ENCODE measurements at places on chromosomes 16 and 17.

DNA sequence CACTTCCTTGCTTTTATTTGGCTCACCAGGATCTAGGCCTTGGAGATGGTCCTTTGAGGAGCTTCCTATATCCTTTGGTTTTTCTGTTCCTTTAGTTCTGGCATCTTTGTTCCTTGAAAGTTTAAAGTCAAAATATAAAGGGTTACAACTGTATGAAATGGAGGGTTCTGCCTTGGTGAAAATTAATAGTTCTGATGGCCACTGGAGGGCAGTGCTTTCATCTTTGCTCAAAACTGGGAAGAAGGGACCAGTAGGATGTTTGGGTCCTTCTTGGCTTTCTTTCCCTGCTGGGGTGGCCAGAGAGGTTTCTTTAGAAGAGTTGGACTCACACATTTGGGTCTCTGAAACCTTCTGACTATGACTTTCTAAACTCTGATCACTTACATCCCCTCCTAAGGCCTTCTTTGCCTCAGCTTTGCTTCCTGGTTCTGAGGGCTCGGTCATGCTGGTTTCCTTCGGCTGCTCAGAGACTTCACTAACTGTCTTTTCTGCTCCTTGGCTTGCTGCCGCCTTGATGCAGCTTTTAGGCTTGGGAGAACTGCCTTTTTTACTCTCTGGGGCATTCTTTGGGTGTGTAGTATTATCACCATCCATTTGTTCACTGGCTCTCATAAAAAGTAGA is 10.9 kb upstream of the ITGA2B start:
- no peak for DNase-seq

DNA sequence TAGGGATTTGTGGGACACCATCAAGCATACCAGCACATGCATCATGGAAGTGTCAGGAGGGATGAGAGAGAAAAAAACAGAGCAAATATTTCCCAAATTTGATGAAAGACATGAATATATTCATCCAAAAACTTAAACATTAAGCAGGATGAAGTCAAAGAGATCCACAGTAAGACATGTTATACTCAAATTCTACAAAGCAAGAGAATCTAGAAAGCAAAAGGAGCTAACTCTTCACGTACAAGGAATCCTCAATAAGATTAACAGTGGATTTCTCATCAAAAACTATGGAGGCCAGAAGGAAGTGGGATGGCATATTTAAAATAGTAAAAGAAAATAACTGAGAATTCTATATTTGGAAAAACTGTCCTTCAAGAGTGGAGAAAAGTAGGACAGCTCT is 374.8 kb downstream of the ZFHX3 start:
- DNase-seq: no peak

GRCh38 chr17:78522031-78522809 is 55.0 kb downstream of the DNAH17 start:
- DNase-seq: no peak

GRCh38 chr16:56972403-56973293 is 10.9 kb downstream of the CETP start:
- no peak for DNase-seq

DNA sequence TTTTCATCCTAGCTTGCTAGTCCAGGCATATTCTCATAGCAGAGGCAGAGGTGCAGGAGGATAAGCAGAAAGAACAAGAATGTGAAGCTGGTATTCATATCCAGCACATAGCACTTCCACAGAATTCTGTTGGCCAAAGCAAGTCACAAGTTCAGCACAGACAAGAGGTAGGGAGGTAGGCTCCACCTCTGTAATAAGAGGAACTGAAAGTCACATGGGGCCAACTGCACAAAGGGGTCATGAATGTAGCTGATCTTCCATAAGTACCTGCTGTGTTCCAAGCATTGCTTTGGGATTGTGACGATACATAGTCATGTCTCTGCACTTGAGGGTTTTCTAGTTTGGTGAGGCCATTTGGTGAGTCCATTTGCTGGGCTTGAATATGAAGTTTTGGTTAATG is 110.8 kb upstream of the MPHOSPH6 start:
- no peak for DNase-seq

- DNase-seq: no peak
Measured at GRCh38 chr17:50586421-50587247, 26.1 kb downstream of the CACNA1G start.

- DNase-seq: peak; percentile 31
Measured at GRCh38 chr16:3180445-3180878, 7.5 kb upstream of the OR1F1 start.

- DNase-seq: no peak
Measured at GRCh38 chr16:72711823-72712222, 336.1 kb downstream of the ZFHX3 start.

DNA sequence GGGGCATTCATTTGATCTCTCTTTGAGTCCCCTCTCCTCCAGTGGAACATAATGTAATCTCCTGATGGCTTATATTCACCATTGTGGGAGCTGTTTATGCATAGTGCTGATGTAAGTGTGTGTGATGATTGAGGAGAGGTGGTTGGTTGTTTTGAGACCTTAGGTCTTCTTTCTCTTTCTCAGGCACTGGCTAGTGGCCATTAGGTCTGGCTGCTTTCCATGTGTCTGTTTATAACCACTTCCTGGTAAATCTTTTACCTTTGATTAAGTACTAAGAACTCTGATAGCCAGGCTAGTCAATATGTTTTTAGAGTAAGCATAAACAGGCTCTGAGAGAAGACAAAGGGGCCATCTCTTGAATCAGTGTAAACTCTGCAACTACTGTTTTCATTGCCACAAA is 27.9 kb downstream of the VAT1L start:
- no peak for DNase-seq

- no peak for DNase-seq
Measured at GRCh38 chr16:85999778-86000177, 100.8 kb downstream of the IRF8 start.

- peak; percentile 59 for DNase-seq
Measured at GRCh38 chr16:29820271-29820701, at the start of gene MVP. MVP (plus strand) TSS chr16:29820462; CDS start chr16:29830550, 10,088 bp downstream.

GRCh38 chr16:23401139-23401538 is 51.9 kb downstream of the COG7 start:
- no peak for DNase-seq

GRCh38 chr16:85353839-85354685 is 241.8 kb upstream of the CIBAR2 start:
- DNase-seq: no peak

- no peak for DNase-seq
Measured at GRCh38 chr17:867896-868489, 85.8 kb downstream of the MRM3 start.

DNA sequence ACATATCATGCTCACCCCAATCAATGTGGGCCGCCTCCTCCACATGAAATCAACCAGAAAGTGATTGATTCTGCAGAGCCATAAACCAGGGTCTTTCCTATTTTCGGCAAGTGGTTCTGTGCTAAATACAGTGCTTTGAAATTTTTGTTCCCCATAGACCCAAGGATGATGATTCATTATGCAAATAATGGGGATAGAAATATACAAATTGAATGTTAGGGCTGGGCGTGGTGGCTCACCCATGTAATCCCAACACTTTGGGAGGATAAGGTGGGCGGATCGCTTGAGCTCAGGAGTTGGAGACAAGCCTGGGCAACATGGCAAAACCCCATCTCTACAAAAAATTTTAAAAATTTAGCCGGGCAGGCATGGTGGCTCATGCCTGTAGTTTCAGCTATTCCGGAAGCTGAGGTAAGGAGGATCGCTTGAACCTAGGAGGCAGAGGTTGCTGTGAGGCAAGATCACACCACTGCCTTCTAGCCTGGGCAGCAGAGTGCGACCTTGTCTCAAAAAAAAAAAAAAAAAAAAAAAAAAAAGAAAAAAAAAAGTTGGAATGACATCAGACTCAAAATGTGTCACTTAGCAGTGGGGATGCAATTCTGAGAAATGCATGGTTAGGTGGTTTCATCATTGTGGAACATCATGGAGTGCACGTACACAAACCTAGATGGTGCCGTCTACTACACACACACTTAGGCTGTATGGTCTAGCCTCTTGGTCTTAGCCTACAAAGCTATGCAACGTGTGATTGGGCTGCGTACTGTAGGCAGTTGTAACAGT is 581.7 kb downstream of the MAF start:
- no peak for DNase-seq

GRCh38 chr17:81438007-81438659 is 42.9 kb downstream of the BAHCC1 start:
- DNase-seq: no peak

- DNase-seq: no peak
Measured at GRCh38 chr17:75854101-75854748, 910 bp downstream of the WBP2 start.

DNA sequence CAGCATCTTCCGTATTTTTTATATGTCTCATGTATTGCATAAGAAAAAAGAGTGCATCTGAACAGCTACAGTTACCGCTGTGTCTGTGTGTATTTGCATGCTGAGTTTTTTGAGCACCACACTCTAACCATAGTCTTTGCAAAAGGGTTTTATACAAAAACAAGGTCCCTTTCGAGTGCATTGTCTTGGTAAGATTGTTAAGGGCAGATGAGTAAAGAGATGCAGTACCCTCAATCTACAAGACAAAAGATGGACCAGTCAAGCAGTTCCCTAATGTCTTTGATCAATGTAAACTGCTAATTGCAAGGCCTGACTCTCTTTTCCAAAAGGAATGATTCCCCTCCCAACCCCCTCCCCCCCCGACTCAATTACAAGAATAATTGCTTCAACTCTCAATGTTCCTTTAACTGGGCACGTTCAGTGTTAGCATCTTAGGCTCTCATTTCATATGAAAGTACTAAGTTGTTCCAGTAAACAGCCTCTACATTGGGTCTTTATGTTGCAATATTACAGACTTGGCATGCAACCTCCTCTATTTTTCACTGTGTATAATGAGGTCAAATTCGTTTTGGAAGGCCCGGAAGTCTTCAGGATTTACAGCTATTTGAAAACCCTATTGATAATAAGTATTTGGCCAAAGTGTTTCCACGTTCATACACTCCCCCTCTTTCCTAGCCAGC is 471.4 kb upstream of the RBFOX1 start:
- no peak for DNase-seq

DNA sequence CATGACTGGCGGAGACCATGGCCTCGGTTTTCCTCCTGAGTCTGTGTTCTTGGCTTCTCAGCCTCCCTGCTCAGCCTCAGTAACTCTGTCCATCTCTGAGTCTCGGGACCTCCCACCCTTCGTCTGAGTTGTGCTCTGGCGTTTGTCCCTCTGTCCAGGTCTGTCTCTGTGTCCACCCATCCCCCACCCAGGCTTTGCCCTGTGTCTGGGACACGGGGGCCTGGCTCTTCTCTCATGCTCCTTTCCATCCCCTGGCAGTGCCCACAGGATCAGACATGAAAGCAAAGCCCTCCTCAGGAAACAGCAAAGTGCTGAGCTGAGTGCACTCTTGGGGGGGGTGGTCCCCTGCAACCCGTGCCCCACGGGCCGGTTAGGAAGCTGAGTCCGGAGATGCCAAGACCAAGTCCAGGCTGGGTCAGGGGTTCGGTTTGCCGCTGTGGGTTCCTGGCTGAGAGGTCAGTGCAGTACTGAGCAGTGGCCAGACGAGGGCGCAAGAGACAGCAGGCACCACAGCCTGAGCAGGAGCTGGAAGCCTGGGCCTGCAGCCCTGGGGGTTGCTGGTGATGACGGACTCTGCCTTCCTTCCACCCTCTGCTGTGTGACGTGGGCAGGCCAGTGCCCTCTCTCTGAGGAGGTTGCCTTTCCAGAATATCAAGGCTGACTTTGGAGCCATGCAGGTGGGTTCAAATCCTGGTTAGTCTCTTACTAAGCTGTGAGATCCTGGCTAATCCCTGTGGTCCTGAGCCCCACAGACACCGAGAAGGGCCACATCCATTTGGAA is 2.5 kb downstream of the P2RX1 start:
- DNase-seq: peak; percentile 82

DNA sequence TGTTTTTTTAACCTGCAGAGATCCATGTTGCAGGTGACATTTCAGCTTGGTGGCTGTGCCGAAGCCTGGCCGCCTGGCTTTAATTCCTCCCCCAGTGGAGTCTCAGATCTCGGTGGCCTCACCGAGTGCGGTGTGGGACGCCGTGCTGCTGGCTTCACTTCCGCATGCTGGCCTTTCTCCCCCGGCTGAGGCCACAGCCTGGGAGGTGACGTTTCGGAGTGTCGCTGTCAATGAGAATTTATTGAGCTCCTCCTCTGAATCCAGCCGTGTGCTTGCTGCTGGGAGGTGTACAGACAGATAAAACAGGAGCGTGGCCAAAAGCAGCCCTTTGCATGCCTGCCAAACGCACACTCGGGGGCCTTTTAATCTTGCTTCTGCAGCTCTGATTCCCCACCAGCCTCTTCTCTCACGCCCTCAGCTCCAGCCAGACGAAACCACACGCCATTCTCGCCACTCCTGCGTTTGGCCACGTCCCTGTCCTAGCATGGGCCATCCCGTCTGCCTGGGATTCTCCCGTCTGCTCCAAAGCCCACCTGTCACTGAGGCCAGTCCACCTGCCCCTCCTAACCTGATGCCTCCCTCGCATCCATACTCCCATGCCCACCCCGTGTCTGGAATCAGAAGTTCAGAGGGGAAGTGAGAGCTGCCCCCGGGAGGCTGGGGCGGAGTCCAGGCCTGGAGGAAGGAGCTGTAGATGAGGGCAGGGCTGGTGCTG is 3.6 kb downstream of the GSE1 start:
- peak; percentile 57 for DNase-seq

DNA sequence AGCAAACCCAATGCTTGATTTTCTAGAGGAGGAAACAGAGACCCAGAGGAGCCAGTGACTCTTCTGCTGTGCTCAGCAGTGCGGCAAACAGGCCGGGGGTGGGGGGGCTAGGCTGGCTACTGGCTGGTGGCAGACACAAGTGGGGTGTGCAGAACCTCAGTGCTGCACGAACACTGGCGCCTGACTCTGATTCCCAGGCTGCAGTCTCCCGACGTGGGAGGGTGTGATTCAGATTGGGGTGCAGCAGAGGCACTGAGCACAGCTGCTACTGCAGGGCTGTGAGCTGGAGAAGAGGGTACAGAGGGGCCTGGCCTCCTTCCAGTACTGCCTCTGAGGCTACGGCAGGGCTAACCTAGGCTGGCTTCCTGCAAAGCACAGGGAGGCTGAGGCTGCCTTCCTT is 8.1 kb downstream of the RPL19 start:
- peak; percentile 37 for DNase-seq

- peak; percentile 78 for DNase-seq
Measured at GRCh38 chr17:45371414-45372324, 54.8 kb upstream of the MAP3K14 start.

DNA sequence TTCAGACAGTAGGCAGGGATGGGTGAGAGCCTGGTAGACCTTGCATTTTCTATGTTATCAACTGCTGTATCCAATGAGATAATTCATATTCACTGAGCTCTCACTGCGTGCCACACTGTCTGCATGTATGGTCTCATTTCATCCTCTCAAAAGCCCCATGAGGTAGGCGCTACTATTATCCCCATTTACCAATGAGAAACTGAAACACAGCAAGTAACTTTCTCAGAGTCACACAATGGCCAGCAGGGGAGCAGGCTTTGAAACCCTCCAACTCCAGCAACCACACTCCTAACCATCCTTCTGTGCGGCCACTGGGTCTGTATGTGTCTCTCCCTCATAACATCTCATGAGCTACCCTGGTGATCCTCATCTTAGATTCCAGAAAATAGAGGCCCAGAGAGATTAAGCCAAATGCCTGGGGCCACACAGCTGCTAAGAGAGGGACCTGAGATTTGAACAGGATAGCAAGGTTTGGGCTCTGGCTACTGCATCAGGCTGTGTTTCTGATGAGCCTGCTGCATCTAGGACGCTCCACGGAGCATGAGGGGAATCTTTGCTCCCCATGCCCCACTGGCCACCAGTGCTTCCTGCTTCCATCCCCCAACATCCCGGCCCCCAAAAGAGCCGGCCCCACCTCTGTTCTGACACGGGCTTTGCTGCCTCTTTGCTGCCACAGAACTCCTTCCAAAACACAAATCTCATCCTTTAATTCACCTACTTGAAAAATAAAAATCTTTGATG is 3.2 kb downstream of the CCR7 start:
- DNase-seq: peak; percentile 74

GRCh38 chr16:48591976-48592375 is 18.0 kb downstream of the N4BP1 start:
- no peak for DNase-seq
